Suppressor macrophage treated with lipopolysaccharide for 4 hours (primary cell): ENCODE measurements at places on chromosomes 7 and 10.

- DNase-seq = no peak
These were observed 152.1 kb downstream of the NOC3L start for GRCh38 chr10:94210440-94211168.

DNA sequence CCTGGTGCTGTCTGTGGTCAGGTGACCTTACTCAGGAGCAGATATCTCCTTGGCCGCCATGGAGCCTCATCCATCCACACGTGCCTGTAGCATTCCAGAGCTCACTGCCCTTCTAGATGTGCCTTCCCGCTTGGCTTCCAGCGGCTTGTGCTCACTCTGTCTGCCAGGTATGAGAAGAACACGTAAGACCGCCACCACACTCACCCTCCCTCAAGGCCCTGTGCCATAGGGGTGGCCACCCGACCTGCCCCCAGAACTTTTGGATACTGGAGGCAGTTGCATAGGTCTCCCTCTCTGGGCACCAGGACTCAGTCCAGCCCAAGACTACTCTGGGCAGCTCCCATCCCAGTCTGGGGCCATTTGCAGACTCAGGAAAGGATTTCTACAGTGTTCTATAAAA is 4.1 kb downstream of the MARVELD1 start:
- DNase-seq = no peak

GRCh38 chr7:116626886-116627285 is 45.1 kb upstream of the MET start:
- no peak for DNase-seq

DNA sequence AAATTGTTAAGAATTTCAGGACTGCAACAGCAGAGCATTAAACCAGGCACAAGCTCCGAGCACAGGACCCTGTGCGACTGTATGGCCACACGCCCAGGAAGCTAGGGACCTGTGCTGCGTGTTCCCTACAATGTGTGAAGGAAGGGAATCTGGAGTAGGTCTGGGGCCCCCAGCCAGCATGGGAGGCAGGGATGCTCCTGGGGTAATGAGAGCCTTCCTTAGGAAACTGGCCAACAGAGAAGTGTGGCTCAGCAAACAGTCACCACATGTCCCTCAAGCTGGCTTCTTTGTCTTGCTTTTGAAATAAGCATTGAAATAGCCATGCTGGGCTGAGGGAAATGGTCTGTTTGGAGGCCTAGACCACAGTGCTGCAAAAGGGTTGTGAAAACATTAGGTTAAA is 8.2 kb downstream of the BLNK start:
- DNase-seq = no peak

DNA sequence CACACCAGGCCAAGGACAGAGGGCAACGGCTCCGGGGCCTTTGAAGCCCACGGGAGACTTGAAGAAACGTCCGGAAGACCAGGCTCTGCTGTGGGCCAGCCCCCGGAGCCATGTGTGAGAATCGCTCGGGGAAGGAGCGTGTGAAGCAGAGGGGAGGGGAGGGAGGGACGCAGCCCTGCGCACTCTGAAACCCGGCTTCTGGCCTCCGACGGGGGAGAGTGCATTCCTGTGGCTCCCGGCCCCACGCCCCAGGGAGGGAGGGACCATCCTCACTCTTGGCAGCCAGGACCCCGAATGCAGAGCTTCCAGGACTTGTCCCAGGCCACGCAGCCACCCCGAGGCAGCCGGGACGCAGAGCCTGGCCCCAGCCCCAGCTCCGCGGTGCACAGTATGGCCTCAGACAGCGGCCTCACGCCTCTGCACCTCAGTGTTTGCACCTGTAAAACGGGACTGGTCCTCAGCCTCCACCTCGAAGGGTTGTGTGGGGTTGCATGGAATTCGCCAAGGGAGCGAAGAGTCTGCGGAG is 67.4 kb downstream of the PDGFA start:
- DNase-seq = no peak

DNA sequence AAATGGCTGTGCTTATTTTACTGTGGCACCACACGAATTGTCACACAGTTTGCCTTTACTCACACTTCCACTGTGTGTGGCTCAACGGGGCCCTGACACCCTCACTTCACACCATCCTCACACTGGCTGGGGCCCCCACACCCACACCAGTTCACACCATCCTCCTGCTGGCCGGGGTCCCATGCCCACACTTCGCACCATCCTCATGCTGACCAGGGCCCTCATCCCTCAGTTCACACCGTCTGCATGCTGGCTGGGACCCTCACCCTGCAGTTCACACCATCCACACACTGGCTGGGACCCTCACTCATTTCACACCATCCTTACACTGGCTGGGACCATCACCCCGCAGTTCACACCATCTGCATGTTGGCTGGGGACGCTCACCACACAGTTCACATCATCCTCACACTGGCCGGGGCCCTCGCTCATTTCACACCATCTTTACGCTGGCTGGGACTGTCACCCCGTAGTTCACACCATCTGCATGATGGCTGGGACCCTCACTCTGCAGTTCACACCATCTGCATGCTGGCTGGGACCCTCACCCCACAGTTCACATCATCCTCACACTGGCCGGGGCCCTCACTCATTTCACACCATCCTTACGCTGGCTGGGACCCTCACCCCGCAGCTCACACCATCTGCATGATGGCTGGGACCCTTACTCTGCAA is 36.0 kb downstream of the BRI3 start:
- no peak for DNase-seq

DNA sequence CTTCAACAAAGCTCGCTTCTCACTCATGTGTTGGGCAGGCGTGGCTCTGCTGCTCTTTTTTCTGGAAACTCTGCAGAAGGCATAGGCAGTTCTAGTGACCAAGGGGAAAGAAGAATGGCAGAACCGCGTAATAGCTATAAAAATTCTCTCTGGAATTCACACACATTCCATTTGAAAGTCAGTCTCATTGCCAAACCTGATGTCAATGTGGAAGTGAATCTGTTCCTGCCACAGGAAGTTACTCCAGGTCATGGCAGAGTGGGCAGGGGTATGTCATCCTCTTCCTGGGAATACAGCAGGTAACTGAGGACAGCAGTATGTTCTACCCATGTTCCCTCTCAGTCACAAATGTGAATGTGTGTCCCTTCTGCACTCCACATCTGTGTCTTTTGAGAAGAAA is 8.2 kb upstream of the PAXIP1 start:
- no peak for DNase-seq

- DNase-seq = no peak
These were observed 315.0 kb downstream of the IPMK start for GRCh38 chr10:57952741-57953140.

DNA sequence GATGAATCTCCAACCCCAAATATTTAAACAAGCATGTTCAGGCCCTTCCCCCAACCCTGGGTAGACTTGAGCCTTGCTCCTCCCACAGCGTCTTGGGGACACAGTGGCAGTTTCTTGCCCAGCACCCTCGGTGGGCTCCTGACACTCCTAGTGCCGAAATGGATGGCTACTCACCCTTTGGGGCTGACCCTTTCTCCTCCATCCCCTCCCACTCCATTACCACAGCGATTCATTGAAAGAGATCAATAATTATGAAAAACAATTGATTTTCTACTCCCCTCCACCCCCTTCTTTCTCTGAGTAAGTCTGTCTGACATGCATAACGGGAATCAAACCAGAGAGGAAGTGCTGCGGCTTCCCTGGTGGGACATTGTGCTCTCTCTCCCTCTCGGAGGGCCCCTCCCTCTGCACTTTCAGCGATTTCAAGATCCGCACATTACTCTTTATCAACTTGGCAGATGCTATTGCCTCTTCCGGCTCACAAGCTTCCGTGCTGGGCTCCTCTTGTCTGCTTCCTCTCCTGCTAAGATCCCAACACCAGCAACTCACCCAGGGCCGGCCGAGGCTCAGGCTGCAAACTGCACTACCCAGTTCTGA is 79.0 kb upstream of the PLXNA4 start:
- DNase-seq = peak; percentile 50

GRCh38 chr10:6014241-6014761 is 37.0 kb upstream of the IL15RA start:
- peak; percentile 75 for DNase-seq
